Left ventricle myocardium superior (tissue), 1 donor: ENCODE measurements at places on chromosomes 6 and 20.

DNA sequence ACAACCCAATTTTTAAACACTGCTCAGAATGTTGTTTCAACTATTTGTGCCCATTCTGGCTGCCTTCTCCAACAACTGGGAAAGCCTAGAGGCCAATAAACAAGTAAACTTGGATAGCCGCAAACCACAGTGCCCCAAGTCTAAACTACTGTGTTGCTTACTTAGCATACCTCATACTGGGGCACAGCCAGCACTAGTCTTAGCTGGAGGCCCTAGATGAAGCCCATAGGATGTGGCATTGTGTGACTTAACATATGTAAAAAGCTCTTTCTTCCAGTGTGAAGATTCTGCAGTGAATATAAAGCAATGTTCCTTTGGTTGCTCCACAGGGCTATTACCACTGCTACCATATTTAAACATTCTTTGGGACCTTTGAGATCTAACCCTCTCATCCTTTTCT is 564.3 kb upstream of the NRSN1 start:
- no peak for DNase-seq

GRCh38 chr6:41934278-41935192 is 7.1 kb downstream of the CCND3 start:
- DNase-seq = no peak

GRCh38 chr20:50543326-50543725 is 33.1 kb downstream of the PTPN1 start:
- DNase-seq = no peak

- no peak for DNase-seq
Observed at GRCh38 chr20:48019940-48020339, 234.7 kb upstream of the SULF2 start.

DNA sequence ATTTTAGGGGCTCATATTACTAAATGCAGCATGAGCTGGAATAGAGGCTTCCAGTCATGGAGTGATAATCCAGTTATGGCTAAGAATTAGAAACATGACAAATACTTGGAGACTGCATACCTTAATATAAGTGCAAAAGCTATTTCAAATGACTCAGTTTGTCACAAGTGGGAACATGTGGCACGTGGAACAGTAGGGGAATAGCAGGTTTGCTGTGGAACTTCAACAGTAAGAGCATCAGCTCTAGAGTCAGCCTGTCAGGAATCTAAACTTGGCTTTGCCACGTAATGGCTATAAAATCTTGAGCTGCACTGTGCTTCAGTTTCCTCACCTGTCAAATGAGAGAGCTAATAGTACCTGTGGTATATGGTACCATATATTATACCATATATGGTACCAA is 62.1 kb downstream of the HTR1B start:
- no peak for DNase-seq

DNA sequence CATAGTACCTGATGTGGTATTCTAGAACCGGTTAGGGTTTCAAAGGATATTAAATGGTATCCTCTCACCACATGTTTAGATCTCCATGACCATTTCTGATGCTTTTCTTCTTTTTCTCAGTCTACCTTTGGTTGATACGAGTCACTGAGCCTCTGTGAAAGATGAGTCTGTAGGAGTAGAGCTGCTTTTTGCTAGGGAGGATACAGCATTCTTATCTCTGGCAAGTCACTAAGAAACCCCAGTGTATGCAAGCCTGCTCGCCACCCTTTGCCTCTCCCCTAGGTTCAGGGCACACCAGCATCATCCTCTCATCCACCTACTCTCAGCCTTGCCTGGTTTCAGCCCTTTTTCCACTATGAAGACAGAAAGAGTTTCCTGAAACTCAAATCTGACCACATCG is 89.9 kb downstream of the MTFR2 start:
- DNase-seq = no peak

- peak; percentile 69 for DNase-seq
Observed at GRCh38 chr20:49979030-49979832, 3.5 kb upstream of the SNAI1 start.

DNA sequence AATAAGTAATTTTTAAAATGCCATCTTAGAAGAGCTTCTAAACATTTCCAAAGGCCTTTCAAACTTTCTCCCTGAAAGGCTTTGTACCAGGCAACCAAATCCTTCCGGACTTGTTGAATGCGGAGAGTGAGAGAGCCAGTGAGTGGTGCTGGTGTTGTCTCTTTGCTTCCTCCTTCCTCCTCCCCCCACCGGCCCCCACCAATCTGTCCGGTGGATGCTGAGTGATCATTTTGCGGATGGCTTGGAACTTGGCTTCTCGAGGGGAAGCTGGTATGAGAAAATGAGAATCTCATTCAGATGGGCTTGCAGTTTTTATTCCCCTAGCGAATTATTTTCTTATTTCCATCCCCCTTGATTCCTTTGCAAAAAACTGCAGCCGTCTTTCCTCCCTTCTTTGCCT is 97.3 kb downstream of the ANKRD60 start:
- DNase-seq = no peak

GRCh38 chr6:5108068-5108467 is 22.9 kb downstream of the PPP1R3G start:
- peak; percentile 48 for DNase-seq

DNA sequence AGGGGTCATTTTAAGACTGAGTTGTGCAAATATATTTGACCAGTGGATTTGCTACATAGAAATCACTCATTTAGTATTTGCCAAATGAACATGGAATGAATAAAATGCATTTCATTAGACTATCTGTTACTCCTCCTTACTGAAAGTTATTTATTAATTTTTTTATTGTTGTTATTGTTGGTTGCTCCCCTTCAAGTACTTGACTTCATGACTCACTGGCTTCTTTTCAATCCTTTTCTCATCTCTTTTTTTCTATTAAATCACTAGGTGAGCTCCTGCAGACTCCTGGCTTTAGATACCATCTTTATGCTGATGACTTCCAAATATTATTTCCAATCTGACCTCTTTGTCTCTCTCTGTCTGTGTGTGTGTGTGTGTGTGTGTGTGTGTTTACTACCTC is 192.2 kb upstream of the FAM83B start:
- no peak for DNase-seq

DNA sequence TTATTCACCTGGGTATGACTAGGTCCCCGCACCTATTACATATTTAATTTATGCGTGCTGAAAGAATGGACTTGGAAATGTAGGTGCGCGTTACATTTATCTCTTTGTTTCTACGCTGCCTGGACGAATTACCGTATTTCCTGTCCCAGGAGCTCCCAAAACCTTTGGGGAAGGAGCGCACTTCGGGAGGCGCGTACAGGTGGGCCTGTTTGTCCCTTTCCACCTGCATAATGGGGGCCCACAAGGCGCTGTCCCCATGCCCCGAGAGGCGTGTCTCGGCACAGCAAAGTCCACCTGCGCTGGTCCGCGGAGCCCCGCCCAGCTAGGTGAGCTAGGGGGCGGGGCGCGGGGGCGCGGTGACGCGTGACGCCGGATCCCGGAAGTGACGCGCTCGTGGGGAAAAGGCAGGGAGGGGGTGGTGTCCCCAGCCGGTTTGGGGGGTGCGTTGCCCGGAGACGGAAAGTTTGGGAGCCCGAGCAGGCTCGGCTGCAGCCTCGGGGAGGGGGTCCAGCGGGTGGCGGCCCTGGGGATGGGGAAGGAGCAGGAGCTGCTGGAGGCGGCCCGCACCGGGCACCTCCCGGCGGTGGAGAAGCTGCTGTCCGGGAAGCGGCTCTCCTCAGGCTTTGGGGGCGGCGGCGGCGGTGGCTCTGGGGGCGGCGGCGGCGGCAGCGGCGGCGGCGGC is at the start of gene ANKS1A:
Gene ANKS1A (plus strand): TSS at position 382 of the 682 bp plus-strand sequence. CDS start 148 bp downstream, at position 530.
- peak; percentile 91 for DNase-seq

DNA sequence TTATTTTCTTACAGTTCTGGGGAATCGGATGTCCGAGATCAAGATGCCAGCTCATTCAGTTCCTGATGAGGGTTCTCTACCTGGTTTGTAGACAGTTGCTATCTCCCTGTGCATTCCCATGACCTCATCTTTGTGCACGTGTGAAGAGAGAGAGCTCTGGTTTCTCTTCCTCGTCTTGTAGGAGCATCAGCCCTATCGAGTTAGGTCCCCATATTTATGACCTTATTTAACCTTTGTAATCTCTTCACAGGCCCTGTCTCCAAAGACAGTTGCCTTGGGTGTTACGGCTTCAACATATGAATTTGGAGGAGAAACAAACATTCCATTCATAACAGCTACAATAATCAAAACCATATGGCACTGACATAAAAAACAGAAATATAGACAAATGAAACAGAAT is 455.3 kb downstream of the HACE1 start:
- DNase-seq = no peak

DNA sequence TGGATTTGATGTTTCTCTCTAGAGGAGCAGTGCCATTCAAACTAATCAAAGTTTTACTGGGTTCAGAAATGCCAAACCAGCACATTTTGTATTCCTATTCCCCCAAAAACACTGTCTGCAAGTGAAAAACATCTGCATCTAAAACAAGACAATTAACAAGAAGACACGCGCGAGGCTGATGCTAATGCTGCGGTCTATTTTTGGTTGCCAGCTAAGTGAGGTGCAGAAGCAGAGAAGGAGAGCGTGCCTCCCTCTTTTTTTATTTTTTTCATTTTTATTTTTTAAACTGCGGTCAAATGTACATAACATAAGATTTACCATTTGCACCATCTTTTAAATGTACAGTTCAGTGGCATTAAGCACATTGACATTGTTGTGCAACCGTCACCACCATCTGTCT is 641.1 kb downstream of the DHX35 start:
- DNase-seq = no peak

DNA sequence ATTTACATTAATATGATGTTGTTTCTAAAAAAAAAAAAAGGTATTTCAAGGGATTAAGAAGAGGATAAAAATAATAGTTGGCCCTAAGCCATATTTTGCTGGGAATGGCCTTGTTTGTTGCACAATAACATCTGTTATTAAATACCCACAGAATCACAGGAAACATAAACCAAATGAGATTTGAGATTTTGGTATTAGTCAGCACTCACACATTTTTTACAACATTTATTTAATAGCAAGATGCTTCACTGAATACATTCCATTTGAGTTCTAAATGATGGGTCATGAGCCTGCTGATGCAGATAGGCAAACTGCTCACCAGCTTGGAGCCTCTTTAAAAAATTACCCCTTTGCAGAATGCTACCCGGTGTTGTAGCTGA is 92.9 kb upstream of the ENPP5 start:
- DNase-seq = no peak

DNA sequence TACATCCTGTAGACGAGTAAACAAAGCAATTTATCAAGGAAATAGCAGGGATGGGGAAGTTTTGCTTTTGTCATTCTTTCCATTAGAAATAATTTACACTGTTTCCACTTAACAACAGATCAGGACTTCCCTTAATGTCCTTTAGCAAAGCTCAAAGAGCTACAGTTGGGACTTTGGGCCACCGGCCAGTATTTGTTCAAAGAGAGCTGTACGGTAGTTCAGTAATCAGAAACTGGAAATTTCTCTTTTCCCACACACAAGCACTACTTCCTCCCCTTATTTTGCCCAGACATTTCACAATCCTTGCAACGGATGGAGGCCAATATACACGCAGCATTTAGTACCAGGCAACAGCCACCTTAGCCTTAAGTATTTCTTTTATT is 12.1 kb upstream of the HINT3 start:
- peak; percentile 70 for DNase-seq

- no peak for DNase-seq
Observed at GRCh38 chr6:28606424-28607391, 81.0 kb downstream of the GPX5 start.

GRCh38 chr6:3410385-3411360 is 46.2 kb downstream of the SLC22A23 start:
- DNase-seq = peak; percentile 48

- DNase-seq = no peak
Observed at GRCh38 chr6:113209315-113209714, 647.8 kb upstream of the MARCKS start.

DNA sequence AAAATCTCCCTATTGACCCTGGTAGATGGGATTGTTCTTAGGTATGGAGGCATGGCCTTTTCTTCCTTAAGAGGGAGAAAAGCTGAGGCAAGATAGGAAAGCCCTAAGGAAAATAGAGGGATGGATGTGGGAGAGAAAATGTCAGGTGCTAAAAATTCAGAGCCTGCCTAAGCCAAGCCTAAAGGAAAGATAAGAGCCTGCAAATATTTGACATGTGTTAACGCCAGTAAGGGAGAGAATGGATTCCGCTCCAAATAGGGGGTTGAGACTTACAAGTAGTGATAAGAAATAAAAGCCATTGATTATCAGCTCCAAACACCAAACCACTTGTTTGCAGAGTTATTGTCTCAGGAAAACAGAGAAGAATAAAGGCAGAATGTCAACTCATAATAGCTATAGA is 533.6 kb downstream of the PTPRT start:
- DNase-seq = no peak

DNA sequence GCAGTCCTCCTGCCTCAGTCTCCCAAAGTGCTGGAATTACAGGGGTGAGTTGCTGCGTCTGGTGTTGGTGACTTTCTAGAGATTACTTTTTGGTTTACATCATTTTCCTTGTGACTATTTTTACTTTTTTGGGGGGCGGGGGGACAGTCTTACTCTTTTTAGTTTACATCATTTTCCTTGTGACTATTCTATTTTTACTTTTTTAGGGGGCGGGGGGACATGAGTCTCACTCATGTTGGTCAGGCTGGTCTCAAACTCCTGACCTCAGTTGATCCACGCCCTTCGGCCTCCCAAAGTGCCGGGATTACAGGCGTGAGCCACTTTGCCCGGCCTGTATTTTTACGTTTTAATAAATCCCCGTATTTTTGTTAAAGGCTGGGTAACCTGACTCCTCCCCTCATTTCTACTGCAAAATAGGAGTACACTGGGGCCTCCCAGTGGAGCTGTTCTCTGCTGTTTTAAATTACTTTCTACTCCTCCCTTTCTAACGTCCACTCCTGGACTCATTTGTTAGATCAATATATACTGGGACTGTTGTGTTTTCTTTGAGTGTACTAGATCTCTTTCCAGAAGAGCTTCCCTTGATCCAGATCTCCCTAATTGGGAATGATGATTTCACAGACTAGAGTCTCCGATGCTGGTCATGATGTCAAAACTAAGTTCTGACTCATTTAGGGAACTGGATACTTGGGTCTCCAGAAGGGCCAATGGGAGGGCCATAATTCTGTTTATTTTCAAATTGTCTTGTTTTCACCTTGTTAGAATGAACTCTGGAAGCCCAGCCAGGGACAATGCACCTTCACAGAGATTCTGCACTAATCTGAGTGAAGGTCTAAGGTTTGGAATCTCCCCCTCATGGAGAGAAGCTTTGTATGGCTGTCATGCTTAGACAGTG is 9.2 kb downstream of the HSPA1B start:
- DNase-seq = no peak

GRCh38 chr6:94501516-94501915 is 1075.8 kb upstream of the MANEA start:
- no peak for DNase-seq
